GM03348 (cell line): ENCODE measurements at places on chromosomes 6 and 20.

GRCh38 chr20:56928007-56928406, 298.9 kb downstream of the TFAP2C start:
- no peak for DNase-seq

DNA sequence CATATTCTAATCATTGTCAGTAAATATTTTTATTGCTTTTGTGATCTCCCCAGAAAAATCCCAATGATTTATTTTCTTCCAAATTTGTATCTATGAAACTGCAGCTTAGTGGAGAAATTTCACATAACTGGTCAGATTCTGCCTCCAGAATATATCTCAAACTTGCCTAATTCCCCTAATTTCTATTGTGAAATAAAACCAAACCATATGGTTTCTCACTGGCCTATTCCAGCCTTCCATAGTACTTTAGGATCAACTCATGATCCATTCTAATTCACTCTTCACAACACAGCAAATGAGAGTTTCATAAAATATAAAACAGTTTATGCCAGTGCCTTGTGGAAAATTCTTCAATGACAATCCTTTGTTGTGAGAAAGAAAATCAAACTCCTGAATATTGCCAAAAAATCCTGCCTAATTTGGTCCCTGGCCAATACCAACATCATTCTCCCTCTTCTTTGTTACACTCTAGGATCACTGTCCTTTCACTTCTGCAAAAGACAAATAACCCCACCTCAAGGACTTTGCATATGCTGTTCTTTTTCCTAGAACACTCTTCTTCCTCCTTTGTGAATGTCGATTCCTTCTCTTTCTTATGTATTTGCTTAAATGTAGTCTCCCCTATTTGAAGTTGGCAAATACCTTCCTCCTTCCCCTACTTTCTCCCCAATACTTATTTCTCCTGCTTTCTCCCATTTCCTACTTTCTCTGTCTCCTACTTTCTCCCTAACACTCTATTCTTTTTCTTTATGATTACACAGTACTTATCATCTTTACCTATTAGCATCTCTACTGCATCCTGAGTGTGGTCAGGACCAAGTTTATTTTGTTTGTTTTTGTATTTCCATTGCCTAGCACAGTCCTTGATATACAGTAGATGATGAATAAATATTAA, 587.5 kb downstream of the RFPL4B start:
- no peak for DNase-seq

GRCh38 chr20:50520222-50520880, 10.2 kb downstream of the PTPN1 start:
- no peak for DNase-seq

GRCh38 chr20:36988494-36988966, 37.0 kb upstream of the SAMHD1 start:
- DNase-seq, result no peak

DNA sequence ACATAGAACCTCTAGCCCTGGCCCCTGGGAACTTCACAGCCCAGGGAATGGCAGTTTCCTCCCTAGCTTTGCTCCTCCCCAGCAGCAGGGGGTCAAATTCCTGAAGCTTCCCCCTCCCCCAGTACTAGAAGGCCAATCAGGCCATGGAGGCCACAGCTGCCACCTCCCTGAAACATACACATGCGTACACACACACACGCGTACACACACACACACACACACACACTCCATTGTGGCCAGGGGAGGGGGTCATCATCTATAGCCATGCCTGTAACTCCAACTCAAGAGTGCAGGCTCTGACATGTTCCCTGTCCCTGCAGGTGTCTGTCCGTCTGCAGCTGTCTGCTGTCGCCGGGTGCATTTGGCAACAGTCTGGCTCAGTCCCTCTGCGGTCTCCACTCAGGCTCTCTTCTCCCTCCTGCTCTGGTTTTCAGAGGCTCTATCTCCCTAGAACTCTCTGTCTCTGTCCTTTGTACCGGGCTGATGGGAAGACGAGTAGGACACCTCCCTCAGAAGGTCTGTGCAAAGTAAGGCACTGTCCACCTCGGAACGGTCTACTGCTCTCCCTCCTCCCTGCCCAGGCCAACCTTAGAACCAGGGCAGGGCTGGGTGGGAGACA, 1.4 kb downstream of the LRFN2 start:
- no peak for DNase-seq

DNA sequence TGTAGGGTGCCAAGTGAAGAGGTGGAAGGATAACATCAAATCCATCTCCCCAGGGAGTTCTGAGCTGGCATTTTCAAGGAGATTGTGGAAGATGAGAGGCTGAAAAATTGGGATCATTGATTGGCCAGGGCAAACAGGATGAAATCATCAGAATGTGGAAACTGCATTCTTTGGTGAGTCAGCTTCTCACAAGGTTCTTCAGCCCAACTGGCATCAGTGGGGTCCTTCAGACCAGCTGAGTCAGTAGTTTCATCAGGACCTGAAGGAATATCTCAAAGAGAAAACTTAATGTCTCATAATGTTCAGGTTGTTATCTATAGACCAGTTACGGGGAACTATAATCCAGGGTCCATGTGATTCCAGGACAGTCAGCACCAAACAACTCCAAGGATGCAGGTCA, 195.8 kb downstream of the HAO1 start:
- DNase-seq, result peak; percentile 16

DNA sequence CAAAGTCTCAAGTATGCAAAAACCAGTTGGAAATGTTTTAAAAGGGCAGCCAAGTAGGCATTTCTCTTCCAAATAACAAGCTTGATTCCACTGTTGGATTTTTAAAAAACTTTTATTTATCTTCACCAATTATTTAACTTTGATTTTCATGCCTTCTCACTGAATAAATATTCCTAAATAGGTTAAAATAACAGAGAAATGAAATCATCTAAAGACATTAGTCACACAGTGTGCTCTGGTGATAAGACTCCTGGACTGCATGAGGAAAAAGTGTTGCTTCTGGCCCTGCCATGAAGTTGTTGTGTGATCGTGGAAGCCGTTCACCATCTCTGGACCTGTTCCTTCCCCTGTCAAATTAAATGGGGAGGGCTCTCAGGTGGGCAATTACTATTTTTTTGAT, 33.8 kb upstream of the IGF2R start:
- no peak for DNase-seq

DNA sequence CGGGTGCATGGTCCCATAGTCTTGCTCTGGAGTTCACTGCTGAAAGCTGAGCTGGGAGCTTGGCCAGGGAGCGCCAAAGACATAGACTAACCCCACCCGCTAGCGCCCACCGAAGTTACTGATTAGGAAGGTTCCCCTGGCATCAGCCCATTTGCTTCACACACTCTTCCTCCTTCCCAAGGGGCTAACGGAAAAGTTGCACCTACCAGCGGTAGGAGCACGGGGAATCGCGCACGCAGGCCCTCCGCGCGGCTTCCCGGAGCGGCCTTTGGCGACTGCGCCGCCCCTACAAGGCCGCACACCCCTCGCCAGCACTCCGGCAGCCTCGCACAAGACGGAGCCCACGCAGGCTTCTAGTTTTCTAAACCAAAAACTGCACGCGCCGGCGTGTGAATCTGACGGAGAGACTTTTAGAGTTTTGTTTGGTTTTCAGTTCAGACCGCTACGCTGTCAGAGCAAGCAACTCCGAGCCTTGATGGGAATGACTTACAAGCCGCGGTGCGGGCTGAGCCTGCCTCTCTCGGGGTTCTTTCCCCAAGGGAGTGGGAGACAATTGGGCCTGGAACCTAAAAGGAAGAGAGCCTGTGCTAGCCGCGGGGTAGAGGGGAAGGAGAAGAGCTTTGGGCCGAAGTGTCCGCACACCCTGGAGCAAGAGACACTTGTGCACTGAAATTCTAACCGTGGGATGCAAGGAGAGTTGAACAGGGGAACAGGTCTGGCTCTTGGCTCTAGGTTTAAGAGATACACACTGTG, 891 bp upstream of the POU3F2 start:
- DNase-seq, result no peak

DNA sequence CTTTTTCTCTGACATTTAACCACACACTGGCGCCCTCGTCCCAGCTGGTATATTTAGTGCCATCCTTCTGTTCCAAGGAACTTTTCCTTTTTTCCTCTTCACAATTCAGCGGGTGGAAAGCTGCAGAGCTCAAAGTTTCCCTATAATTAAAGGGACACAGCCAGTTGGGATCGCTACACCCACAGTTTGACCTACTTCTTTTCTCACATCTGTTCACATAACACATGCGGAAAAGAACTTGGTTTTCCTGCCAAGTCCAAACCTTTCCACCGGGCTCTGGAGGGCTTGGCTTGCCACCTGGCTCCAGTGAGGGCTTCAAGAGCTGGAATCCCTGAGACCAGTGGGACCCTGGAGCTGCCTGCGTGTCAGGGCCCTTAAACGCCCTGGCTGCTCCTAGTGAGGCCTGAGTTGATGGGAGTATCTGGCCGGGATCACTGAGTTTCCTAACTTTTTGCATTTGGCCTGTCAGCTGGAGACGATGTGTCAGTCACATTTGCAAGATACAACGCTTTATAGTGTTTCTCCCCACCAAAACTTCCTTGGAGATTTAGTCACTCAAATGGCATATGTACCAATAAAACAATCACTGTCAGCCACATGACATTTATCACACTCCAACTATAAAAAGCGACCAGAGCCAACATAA, 176.0 kb downstream of the SASH1 start:
- DNase-seq, result no peak

DNA sequence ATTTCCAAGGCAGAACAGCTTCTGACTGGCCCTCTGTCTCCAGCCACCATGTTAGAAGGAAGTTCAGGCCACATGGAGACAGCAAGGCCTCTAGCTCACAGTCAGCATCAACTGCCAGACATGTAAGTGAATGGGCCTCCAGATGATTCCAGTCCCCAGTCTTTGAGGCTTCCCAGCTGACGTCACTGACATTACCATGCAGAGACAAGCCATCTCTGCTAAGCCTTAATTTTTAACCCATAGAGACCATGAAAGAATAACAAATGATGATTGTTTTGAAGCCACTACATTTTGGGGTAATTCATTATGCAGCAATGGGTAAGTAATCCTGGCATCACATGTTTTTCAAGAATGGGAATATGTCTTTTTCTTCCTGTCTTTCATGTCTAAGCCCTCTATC, 11.3 kb upstream of the DEFB129 start:
- DNase-seq, result no peak

GRCh38 chr20:64154590-64155257, 9.5 kb upstream of the MYT1 start:
- DNase-seq, result no peak

- peak; percentile 65 for DNase-seq
Measured at GRCh38 chr6:13766201-13766634, 48.1 kb downstream of the MCUR1 start.

DNA sequence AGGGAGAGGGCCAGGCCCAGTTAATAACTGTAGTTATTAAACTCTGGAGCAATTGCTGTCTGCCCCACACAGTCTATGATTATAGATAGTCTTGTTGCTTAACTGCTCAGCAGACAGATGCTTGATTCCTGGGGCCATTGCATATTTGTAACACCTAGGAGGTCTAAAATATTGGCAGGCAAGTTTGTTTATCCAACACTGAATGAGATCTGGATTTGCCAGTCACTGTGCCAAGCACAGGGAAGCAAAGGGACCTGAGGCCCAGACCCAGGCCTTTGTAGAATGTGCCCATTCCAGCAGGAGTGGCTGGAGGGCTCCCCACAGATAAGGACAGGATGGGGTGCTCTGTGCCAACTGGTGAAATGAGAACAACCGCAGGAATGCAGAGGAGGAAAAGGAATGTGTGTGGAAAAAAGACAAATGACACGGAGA, 17.6 kb upstream of the ENTPD6 start:
- DNase-seq, result no peak

- no peak for DNase-seq
Measured at GRCh38 chr6:75815756-75816155, 66.7 kb downstream of the MYO6 start.

DNA sequence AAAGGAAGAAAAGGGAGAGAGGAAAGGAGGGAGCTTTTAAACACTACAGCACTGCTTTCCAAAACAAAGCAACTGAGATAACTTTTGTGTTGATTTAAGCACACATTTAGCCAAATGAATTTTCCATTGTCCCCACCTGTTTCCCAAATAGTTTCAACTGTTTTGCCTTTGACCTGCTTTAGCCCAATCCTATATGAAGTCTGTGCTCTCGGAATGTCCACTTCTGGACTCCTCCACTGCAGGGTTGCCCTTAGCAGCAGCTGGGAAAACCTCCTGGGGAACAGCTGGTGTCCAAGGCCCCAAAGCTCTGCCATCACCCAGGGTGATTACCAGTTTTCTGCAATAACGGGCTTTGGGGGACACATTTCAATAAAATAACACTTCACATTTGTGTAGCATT, 44.9 kb upstream of the PKHD1 start:
- DNase-seq, result no peak

- DNase-seq, result no peak
Measured at GRCh38 chr6:35161266-35161665, 20.1 kb upstream of the TCP11 start.

DNA sequence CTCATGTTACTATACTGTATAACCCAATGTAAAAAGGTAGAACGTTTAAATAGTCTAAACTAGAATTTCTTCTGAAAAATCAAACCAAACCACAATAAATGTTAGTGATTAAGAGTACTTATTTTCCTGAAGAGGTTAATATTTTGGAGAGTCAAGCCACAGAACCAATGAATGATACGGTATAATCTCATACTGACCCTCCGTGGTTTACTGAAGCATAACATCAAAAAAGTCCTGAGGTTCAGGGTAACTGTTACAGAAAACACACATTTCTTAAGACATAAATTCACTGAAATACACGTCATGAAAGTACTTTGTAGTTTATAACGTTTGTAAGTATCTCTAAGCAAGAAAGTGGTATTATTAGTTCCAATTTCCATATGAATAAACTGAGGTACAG, 28.9 kb downstream of the ESF1 start:
- DNase-seq, result no peak

DNA sequence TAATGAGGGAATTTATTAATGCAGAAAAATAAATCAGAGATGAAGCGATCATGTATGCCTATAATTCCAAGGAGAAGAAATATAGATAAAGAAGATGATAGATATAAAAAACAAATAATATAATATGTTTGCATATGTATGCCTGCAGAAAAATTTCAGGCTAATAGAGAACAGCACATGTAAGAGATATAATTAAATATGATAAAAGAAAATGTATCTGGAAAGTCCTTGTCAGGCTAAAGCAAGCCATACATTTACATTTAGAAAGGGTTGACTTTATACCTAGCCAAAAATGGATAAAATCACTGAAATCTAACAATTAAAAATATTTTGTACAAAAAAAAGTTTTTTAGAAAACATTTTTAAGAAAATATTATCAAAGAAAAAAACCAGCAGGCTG, 454.1 kb downstream of the C6orf118 start:
- no peak for DNase-seq

- DNase-seq, result peak; percentile 65
Measured at GRCh38 chr20:36154700-36155628, at the start of gene EPB41L1. Gene EPB41L1, plus strand, starts transcription at chr20:36154740. Its CDS starts 19,038 bp downstream, at chr20:36173778.

DNA sequence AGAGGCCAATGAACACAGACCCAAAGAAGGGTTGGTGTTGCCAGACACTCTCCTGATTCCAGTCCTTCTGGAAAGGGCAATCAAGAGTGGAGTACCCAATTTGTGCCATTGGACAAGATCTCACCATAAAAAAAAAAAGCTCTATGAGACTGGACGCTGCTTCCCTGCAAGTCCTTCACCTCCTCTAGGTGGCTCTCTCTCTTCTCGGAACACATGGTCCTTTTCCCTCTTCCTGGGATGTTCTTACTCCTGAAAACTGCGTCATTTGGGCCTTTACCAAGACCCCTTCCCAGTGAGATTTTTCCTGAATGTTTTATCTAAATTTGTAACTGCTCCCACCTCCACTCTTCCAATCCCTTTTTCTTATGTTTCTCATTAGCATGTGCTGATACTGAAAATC, 280.8 kb downstream of the FOXA2 start:
- no peak for DNase-seq

- no peak for DNase-seq
Measured at GRCh38 chr20:23153696-23154341, 67.7 kb upstream of the CD93 start.
